ENCODE measurements at places on chromosomes 1 and 21.

DNA sequence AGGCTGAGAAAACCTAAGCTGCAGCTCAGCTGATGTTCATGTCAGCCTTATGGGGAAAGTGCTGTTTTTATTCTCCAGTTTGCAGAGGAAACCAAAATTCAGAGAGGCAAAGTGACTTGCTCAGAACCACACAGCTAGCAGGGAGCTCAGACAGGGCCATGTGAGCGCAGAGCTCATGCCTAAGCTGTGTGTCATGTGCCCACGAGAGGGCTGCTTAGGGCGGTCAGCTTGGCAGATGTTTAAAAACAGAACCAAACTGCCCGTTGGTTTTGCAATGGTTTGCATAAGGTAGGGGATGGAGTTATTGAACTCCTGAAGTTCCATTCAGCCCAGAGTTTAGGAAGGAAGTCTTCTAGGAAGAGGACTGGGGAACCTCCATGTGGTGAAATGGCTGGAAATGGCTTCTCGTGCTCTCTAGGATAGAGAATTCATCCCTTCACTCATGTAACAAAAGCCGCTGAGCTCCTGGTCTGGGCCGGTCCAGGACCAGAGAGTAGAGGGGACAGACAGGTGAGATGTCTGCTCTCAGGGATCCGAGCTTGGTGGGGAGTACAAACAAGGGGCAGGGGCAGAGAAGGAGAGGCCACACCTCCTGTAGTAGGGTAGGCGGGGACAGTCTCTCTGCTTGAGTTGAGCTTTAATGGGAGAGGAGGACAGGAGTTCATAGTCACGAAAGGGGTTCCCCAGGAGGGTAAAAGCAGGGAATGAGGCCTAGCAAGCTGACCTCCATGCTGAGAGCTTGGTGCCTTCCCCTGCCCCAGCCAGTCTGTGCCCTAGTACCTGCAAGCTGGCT, 46.9 kb downstream of the ARHGEF10L start:
- DNase-seq, result peak; percentile 75

DNA sequence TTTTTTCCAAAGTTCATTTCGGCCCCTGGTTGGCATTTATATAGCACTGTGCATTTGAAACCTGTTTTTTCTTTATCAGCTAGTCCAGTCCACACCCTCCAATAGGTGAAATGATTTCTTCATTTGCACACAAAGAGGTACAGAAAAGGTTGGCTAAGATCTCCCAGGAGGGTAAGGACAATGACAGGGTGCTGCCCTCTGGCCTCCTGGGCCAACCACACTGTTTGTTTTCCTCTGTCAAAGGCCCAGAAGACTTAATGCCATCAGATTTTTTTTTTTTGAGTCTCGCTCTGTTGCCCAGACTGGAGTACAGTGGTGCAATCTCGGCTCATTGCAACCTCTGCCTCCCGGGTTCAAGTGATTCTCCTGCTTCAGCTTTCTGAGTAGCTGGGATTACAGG, 70.1 kb upstream of the EFHD2 start:
- DNase-seq, result no peak

GRCh38 chr1:100989306-100990077, 36.1 kb downstream of the DPH5 start:
- DNase-seq, result peak; percentile 44

- DNase-seq, result peak; percentile 29
Measured at GRCh38 chr1:224183591-224184312, 712 bp downstream of the DEGS1 start.

- DNase-seq, result no peak
Measured at GRCh38 chr1:52913537-52913936, 8.0 kb downstream of the ECHDC2 start.

DNA sequence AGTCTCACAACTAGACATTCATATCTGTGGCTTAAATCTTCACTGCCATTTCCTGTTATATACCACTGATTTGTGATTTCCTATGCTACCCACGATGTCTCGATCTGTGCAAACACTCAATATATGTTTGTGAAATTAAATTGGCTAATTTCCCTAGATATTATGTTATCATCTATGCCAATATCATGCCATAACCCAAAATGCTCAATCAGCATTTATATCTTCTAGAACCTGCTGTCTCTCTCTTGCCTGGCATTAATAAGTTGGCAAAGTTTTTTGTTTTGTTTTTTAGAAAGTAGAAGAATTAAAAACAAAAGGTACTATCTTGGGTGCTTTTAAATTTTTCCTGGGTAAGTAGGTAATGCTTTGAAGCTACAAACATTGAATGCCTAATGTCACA, 358.5 kb upstream of the DAB1 start:
- no peak for DNase-seq

- no peak for DNase-seq
Measured at GRCh38 chr1:212700892-212701819, 1.5 kb upstream of the BATF3 start.

DNA sequence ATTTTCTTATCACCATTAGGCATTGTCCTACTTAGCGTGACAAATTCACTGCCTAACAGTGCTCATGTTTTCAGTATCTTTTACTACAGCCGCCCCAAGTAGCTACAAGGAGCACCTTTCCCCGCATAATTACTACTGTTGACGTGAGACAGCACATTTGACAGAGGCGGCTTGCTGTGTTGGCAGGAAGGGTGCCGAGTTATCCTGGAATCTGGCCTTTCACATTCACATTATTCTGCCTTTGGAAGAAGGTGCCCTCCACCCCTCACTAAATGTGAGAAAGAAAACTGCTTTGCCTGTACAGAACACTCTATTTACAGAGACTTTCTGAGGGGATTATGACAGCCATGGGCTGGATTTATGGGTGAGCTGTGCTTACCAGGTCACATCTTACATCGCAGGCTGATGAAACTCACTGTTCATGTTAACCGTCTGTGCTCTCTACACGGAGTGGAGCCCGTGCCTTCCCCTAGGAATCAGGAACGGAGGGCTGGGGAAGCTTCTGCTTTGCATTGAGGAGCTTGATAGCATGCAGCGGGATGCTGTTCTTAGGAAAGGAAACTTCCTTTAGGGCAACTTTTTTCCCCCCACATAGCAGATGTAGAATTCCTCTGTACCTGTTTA, 148.0 kb upstream of the ZRANB2 start:
- no peak for DNase-seq

- no peak for DNase-seq
Measured at GRCh38 chr1:75100481-75101092, 33.6 kb upstream of the LHX8 start.

DNA sequence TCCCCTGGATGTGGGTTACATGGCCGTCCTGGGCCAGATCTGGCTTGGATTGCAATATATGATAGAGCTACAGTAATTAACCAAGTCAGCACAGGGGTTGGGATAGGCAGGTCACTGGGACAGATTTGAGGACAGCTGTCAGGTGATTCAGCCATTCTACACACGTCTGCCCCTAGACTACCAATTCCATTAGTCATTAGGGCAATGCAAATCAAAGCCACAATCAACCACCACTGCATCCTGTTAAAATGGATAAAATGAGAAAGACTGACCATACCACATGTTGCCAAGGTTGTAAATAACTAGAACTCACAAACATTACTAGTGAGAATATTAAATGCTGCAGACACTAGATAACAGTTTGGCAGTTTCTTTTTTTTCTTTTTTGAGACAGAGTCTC, 16.0 kb downstream of the C21orf58 start:
- DNase-seq, result peak; percentile 56

Data from HS-5 (cell line).